ENCODE measurements at places on chromosomes 16 and 17.

DNA sequence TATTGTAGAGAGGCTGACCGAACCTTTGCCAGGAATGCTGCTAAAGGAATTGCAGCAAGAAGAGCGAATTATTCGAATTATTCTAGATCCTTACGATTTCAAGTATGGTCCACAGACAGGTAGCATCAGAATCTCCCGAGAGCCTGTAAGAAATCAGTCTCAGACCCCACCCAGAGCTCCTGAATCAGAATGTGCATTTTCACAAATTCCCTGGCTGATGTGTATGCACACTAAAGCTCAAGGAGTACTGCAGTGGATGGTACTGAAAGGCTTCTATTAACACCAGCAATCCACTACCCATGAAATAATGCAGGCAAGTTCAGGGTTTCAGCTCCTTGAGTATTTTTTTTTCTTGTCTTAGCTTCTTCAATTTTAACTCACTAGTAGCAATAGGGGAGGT is 49.4 kb downstream of the ZZEF1 start:
- DNase-seq = no peak

DNA sequence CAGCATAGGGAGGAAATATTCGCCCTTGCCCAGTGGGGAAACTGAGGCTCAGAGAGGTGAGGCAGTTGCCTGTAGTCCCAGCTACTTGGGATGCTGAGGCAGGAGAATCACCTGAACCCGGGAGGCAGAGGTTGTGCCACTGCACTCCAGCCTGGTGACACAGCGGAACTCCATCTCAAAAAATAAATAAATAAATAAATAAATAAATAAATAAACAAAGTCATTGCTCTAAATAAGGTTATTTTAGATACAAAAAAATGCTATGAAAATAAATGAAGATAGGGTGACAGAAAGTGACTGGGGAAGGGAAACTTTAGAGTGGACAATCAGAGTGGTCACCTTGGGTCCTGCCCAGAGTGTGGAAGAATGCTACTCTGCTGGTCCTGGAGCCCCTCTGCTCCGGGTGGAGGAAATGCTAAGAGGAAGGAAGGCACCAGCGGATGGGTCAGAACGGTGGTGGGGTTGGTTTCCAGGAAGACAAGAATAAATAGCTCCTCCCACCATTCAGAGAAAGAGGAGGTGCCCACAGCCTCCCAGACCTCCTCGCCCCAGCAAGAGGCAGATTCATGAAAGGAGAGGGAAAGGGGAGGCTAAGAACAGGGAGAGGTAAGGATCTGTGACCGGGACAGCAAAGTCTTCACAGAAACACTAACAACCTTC is 17.6 kb downstream of the TRPV3 start:
- DNase-seq = no peak

DNA sequence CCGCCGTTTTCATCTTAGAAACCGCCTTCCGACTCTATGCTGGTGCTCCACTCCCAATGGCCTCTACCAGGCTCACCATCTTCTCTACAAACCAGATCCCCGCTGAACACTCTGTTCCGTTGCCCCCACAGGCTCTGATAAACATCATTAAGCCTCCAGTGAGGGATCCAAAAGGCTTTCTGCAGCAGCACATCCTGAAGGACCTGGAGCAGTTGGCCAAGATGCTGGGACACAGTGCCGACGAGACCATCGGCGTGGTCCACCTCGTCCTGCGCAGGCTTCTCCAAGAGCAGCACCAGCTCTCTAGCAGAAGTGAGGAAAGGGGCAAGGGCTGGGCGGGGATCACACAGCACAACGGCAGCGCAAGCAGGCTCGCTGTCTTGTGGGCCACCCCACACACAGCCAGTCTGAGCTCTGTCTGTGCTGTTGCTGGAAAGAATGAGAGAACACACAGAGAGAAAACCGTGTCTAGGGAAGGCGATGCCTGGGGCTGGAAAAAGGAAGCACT is 33.5 kb upstream of the ENDOV start:
- no peak for DNase-seq

- no peak for DNase-seq
These were observed 12.9 kb upstream of the MED13 start for GRCh38 chr17:62078009-62078408.

GRCh38 chr17:364766-365165 is 12.2 kb upstream of the RPH3AL start:
- no peak for DNase-seq

DNA sequence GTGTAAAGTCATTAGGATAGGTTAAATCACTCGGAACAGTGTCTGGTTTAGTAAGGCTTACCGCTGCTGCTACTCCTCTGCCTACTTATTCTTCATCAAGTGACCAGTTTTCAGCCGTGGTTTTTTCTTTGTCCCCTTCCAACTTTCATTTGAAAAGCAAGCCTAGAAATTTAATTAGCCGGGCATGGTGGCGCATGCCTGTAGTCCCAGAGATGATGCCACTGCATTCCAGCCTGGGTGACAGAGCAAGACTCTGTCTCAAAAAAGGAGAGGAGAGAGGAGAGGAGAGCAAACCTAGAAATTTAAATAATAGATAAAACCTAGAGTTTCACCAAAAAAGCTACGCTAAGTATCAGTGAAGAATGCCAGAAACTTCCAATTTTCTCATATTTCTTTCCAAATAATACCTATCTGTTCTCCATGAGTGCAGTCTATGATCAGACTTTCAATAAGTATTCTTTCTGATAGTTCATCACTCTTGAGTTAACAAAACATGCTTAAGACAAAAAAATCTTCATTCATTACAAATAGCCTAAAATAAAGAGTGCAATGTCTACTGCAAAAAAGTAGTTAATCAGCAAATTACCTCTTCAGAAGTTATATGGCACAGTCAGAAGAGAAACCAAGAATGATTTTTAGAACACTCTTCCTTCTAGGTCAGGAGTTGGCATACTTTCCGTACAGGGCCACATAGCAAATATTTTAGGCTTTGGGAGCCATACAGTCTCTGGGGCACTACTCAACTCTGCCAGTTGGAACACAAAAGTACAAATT is 15.1 kb downstream of the ANKFY1 start:
- DNase-seq = no peak

DNA sequence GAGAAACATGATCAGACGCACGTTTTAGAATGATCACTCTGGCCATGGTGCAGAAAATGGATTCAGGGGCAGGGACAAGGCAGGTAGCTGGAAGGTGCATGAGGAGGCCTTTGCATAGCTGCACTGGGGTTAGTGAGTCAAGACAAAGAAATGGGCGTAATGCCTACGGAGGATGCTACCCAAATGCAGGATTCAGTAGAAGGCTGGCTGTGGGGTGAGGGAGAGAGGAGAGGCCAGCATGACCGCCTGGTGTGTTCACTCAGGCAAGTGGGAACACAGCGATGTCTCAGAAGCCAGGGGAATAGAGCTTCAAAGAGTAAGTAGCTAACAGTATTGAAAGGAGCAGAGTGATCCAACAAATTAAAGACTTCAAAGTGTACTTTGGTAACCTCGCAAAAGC is 31.2 kb downstream of the PMP22 start:
- DNase-seq = no peak

DNA sequence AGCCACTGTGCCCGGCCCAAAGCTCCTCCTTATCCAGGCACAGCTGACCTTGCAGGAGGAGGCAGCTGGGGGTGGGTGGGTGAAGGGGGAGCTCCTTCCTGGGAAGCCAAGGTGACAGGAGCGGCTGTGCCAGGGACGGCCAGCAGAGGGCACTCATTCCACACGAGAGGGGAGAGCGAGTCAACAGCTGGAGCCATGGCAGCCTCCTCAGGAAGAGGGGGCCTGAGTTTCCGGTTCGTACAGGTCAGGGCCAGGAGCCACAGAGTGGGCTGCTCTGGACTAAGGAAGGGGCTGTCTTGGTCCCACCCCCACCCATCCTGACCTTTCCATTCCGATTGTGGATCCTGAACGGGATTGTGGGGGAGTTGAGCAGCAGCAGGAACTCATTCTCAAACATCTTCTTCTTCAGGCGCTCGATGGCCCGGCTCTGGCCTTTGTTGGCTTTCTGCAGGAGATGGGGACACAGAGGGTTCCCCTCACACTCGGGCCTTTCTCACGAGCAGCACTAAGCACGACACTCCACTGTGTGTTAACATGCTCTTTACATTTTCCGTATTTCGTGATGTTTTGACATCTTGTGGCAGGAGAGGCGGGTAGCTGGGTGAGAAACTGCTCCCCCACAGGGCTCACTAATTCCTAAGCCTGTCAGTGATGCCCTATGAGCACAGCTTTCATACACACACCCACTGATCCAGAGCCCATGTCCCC is 61.6 kb downstream of the TIMM22 start:
- peak; percentile 81 for DNase-seq

- DNase-seq = no peak
These were observed 717.8 kb downstream of the WWOX start for GRCh38 chr16:78817200-78817739.

DNA sequence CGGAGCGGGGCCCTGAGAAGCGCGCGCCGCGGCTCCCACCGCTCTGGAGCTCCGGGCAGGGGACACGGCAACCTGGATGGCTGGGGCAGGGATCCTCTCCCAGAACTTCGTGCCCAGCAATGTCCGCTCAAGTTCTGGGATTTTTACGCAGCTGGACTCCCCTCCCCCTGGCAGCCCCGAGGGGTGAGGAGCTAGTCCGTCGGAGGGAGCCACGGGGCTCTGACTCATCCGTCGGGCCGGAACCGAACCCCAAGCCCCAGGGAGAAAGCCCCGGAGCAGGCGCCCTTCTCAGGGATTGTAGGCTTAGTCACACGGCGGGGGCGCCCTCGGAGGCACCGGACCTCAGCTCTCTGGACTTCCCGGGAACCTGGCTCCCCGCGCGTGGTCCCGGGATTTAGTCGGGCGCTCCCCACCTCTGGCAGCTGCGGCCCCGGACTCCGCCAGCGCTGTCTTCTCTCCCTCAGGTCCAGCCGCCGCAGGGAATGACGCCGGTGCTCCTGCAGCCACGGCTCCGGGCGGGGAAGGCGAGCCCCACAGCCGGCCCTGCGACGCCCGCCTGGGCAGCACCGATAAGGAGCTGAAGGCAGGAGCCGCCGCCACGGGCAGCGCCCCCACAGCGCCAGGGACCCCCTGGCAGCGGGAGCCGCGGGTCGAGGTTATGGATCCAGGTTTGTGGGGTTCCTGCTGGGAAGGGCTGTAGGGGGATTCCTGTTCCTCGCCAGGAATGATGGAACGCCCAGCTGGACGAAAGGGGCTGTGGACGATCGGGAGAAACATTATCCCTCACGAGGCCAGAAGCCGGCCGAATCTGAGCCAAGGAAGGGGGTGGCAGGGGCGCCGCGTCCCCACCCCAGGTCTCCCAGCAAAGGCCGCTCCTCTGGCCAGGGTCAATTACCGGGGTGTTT is 830 bp downstream of the SPHK1 start:
- peak; percentile 92 for DNase-seq

DNA sequence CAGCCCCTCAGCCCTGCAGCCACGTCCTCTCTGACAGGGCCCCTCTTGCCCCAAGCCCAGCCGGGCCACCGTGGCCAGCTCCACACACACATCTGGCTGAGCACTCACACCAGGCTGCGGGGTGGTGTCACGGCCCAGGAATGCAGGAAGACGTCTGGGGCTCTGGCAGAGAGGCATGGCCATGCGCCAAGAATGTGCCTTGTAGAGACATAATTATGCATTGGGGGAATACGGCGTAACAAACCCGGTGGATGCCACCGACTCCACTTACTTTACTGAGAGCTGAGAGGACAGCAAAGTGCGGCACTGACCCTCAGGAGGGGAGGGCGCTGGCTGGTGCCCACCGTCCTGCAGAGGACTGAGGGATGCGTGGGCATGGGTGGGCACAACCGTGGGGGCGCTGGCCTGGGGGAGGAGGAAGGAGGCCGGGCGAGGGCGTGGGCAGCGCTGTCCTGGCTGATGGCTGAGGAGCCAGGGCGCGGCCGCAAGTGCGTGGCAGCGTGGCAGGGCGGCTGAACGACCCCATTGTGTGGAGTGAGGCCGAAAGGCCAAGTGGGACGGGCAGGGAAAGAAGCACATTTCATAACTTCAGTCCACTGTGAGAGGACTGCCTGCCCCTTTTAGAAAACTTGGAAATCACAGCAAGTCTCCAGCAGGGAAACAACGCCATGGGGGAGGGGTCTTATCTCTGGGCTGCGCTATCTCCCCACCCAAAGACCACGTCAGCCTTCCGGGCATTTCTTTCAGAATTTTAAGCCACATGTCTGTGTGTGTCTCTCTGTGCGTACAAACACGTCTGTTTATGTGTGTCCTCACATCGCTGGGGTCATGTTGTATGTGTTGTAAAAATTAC is 30.6 kb downstream of the METRNL start:
- no peak for DNase-seq
